ENCODE measurements at places on chromosomes 12 and 14.

DNA sequence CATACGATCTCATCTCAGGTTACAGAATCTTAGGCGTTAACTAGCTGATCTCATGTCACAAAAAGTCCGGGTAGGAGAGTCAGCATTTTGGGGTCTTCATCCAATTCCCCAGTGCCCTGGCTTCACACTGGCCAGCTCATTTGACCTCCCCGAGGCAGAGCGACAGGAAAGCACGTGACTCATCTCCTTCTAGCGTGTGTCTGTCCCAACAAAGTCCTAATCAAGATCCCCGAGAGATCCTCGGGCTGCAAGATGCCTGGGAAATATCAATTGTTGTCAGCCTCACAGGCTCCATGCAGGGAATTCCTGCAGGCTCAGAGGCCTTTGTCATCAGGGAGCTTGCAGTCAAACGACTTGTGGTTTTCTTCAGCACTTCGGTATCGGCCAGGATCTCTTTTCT lies 57.5 kb downstream of the ZNF664 start:
- no peak for DNase-seq

- no peak for DNase-seq
Observed at GRCh38 chr12:113970211-113970610, 4.1 kb upstream of the RBM19 start.

DNA sequence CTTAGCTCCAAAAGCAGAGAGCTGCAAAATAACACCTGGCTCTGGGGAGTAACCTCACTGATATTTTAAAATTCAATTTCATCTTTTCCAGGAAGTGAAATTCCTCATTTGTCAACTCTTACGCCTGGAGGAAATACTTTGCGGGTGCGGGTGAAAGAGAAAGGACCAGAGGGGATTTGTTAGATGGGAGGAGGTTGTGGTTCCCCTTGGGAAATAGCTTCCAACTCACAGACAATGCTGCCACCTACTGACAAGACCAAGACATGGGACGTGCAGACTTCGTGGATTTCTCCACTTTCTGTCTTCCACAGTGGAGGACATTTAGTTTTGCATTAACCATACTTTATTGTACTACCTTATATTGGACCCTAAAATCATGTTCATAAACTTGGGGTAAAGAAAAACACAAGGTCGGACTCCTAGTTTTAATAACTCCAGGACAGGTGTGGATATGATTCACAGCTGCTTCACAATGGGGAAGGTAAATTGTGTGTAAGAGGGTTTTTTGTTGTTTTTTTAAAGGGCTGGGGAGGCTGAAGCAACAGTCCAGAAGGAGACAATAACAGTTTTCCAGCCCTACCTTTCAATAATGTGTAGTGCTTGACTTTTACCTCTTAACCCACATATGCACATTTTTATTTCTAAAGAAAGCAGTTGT lies 10.8 kb downstream of the FBXL14 start:
- peak; percentile 59 for DNase-seq

GRCh38 chr14:33693237-33693636 lies 257.6 kb downstream of the EGLN3 start:
- DNase-seq, result no peak

GRCh38 chr14:61102549-61103466 lies 121.8 kb downstream of the SLC38A6 start:
- no peak for DNase-seq

- DNase-seq, result no peak
Observed at GRCh38 chr14:105865266-105865903, 339.0 kb downstream of the TMEM121 start.

DNA sequence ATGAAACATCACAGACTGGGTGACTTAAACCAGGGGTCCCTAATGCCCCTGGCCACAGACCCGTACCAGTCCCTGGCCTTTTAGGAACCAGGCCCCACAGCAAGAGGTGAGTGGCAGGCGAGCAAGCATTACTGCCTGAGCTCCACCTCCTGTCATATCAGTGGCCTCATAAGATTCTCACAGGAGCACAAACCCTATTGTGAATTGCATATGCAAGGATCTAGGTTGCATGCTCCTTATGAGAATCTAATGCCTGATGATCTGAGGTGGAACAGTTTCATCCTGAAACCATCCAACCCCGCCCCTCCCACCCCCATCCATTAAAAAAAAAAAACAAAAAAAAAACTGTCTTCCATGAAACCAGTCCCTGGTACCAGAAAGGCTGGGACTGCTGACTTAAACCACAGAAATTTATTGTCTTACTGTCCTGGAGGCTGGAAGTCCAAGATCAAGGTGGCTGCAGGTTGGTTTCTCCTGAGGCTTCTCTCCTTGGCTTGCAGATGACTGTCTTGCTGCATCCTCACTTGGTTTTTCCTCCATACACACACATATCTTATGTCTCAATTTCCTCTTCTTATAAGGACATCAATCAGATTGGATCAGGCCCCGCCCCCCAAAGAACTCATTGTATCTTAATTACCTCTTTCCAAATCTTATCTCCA lies 235.9 kb downstream of the CHST11 start:
- DNase-seq, result no peak

DNA sequence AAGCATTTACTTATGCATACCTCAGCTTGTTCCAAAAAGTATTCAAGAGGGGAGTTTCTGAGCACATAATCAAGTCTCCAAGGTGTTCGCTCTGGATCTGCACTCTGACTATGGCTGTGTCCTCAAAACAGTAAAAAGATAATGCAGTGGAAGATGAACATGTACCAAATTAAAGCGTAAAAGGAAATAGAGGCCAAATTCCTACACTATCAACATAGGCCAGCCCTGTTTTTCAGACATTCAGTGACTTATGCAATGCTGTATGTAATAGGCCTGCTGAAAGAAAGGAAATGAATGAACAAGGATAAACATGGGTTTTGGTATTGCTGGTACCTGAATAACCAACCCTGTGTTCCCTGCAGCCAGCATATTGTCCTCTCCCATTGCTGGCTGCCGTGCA lies 115.7 kb downstream of the SAMD4A start:
- no peak for DNase-seq

DNA sequence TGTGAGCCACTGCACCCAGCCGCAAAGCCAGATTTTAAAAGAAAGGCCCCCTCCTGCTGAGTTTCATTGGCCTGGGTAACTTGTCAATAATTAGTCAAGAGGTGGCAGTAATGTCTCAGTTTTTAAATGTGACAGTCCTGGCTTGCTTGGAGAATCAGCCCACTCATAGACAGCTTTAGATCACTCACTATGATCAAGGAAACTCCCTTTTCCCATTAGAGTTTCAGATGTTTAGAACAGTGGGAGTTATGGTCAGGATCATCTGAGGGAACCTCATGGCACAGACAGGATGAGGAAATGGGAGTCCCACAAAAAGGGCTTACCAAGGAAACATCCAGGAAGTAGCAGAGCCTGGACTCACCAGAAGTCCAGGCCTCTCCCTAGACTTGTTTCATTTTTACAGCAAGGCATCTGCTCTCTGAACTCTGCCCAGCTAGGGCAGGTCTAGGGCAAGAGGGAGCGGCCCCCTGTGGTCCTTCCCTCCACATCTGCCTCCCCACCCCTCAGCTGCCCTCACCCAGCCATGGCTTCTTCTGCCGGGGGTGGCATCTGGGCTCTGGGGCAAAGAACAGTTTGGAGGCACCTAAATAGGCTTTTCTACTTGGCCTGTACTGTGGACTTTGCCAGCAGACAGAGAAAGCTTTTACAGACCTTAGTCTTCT lies 11.2 kb downstream of the BCL2L14 start:
- no peak for DNase-seq

DNA sequence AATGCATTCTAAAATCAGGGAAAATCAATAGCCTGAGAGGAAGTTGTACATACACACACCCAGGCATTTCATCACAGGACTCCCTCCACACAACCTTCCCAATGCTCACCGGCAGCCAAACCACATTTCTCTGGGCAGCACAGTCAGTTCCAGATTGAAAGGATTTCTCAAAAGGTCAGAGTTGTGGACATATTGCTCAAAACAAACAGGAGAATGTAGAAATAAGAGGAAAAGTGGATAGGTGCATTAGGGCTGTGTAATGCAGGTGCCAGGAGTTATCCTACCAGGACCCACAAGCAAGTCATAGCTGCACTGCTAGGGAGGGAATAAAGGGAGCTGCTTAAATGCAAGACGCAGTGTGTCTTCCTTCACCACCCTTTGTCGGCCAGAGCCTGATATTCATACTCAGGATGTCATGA lies 62.9 kb downstream of the GCH1 start:
- no peak for DNase-seq

- no peak for DNase-seq
Observed at GRCh38 chr14:78282437-78282836, 112.3 kb downstream of the NRXN3 start.

GRCh38 chr14:82362452-82362851 lies 828.8 kb upstream of the SEL1L start:
- DNase-seq, result no peak

GRCh38 chr14:63652406-63652805 lies 10.7 kb upstream of the WDR89 start:
- no peak for DNase-seq

GRCh38 chr12:75432924-75433323 lies 42.0 kb downstream of the GLIPR1L2 start:
- no peak for DNase-seq

- peak; percentile 22 for DNase-seq
Observed at GRCh38 chr14:65229748-65230728, 127.7 kb upstream of the MAX start.

DNA sequence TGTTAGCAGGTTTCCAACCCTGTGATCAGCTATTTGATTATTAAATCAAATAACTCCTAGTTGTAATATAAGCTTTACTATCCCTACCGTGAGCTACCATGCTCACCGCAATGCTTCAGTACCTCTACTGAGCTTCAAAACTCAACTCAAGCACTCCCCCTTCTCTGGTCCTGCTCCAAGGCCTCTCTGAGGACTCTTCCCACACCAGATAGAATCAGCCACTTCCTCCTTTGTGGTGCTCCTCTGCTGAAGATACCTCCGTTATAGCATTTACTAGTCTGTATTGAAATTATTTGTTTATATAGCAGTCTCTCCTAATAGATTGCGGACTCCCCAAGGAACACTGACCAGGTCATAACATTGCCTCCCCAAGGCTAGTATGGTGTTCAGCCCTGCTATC lies 17.5 kb downstream of the AREL1 start:
- no peak for DNase-seq

DNA sequence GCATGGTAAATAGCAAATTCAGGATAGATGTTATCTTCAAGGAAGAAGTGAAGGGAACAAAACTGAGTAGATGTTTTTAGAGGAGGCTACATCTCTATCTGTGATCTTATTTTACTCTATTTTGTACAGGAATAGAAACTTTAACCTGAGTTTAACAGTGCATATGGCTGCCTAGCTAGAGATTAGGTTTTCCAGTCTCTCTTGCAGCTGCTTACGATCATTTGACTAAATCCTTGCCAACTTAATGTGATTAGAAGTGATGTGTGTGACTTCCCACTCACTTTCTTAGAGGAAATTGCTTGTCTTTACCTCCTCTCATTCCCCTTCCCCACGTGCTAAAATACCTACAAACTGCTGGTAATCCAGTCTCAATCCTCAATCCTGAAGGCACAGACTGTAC lies 26.5 kb upstream of the SLC15A5 start:
- DNase-seq, result no peak
